Left renal cortex interstitium (tissue), 4 donors: ENCODE measurements at places on chromosomes 13 and 19.

DNA sequence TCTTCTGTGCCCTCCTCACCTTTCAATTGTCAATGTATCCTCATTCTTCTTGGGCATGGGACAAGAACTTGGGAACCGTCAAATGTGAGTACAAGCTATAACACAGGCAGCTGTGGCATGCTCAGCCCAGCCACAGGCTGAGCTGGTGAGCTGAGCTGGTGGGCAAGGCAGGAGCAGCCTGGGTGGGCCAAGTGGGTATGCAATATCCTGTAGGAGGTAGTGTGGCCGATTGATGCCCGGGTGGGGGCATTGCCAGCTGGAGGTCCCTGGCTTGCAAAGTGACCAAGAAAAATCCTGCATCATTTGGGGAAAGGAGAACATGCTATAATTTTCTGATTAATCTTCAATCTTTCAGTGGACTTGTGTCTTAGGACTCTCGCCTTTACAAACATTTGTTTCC lies 507.2 kb upstream of the SLC10A2 start:
- DNase-seq, result no peak

DNA sequence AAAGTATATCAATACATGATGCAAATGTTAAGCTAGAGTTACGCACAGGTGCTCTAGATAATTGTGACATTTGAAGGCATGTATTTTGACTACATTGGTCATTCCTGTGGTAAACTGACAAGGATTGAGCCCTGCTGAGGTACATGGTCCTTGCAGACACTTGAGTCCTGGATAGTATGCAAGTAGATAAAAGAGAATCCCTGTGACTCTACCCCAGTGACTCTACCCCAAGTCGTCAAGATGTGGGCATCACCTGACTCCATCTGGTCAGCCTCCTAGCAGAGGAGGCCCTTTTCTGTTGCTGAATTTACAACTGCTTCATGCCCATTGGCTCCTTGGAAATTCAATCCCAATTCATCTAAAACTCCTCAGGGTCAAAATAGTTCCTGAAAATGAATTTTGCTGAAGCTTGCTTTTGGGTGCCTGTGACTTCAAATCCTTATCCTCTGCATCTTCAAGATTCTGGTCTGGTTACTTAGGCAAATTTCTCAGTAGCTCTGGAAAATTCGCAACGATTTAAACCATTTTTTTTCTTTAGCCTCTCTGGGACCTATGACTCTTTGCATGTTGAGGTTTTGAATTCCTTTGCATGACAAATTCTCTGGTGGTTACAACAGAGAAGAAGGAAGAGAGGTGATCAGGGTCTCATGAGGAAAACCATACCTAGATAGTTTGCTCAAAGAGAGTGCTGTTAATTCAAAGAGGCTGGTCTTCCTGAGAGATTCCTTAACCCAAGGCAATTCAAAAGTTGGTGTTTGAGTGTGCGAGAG lies 422.1 kb downstream of the FGF9 start:
- DNase-seq, result no peak

DNA sequence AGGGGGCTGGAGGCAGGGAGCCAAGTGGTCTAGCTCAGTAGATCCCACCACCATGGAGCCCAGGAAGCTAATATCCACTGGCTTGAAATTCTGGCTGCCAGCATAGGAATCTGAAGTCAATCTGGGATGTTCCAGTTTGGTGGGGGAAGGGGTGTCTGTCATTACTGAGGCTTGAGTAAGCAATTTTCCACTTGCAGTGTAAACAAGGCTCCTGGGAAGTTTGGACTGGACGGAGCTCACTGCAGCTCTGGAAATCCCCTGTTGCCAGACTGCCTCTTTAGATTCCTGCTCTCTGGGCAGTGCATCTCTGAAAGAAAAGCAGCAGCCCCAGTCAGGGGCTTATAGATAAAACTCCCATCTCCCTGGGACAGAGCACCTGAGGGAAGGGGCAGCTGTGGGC lies 349.2 kb upstream of the KLHL1 start:
- no peak for DNase-seq

GRCh38 chr13:114204894-114205293 lies 25.8 kb downstream of the CFAP97D2 start:
- DNase-seq, result no peak

DNA sequence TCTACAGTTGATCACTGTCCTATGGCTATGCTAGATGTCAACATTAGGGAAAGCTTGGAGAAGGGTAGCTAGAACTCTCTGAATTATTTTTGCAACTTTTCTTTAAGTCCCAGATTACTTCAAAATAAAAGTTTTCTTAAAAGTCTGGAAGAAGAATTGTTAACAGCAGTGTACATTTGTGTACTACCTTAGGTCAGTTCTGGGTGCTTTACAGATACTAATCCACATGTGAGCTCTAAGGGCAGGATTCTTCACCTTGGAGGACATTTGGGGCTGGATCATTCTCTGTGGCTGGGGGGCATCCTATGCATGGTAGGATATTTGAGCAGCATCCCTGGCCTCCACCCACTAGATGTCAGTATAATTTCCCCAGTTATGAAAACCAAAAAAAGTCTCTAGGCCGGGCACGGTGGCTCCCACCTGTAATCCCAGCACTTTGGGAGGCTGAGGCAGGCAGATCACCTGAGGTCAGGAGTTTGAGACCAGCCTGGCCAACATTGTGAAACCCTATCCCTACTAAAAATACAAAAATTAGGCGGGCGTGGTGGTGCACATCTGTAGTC lies 2.8 kb downstream of the BRME1 start:
- no peak for DNase-seq

GRCh38 chr19:4597975-4598671 lies 38.6 kb upstream of the SEMA6B start:
- DNase-seq, result no peak

DNA sequence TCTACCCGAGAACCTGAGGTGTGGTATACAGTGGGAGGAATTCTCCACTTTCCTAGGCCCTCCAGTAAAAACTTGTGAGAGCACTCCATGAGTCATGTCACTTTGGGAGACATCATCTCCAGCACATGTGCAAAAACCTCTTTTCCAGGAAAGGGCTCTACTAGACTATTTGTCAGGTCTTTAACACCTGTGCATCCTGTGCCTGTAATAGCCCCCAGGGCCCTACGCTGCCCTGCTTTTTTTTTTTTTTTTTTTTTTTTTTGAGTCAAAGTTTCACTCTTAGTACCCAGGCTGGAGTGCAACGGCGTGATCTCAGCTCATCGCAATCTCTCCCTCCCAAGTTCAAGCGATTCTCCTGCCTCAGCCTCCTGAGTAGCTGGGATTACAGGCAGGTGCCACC lies 1.7 kb upstream of the ERVV-1 start:
- DNase-seq, result no peak

- DNase-seq, result no peak
Measured at GRCh38 chr13:22837980-22838647, 342.7 kb upstream of the SGCG start.

DNA sequence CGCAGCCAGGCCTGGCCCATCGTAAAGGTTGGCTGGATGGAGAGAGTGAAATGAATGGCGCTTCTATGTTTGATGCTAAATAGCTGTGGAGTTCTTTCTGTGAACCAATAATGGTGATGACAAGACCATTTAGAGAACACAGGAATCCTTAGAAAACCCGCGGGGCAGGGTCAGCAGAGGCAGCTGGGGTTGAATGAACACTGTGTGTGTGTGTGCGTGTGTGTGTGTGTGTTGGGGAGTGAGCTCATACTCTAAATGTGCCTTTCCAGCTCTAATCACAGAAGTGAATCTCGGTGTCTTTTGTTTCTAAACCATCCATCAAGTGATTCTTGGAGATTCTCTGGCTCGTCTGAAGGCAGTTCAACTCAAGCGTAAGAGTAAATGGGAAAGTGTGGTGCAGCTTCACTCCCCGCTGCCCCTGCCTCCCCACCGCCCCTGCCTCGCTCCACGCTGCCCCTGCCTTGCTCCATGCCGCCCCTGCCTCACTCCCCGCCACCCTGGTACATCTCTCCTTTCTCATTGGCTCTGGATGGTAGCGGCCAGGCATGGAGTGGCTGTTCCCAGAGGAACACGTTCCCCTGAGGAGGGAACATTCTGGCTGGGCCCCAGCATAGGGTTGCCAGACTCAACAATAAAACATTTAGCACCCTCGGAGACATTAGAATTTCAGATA lies 21.2 kb downstream of the TMPRSS9 start:
- no peak for DNase-seq

- no peak for DNase-seq
Measured at GRCh38 chr13:36428086-36428485, 4.2 kb upstream of the CCNA1 start.

- DNase-seq, result no peak
Measured at GRCh38 chr13:27406178-27406939, 18.1 kb upstream of the GTF3A start.

- DNase-seq, result no peak
Measured at GRCh38 chr19:45455707-45456499, 11.9 kb upstream of the FOSB start.

DNA sequence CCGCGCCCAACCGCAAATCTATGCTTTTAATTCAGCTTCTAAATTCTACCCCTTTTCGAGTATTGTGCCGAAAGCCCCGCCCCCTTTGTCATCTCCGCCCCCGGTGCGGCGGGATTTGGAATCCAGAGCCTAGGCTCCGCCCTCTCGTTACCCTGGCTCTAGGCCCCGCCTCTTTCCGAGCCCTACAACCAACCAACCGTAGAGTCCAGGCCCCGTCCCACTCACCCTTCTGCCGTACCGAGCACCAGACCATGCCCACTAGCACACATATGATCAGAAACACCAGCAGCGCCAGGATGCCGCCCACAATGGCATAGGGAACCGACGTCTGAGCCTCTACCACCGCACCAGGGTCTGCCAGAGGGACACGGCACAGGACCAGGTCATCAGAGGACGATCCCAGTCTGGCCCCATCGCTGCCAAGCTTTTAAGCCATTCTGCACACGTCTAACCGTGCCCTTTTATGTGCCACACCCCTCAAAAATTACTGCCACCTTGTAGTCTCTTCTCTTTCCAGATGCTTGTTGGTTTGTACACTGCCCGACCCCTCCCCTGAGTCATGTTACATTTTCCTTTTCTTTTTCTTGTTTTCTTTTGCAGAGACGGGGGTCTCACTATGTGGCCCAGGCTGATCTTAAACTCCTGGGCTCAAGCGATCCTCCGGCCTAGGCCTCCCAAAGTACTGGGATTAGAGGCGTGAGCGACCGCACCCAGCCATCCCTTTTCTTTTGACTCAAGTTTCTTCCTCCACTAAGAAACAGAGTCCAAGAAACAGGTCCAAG lies 4.7 kb upstream of the ZNF428 start:
- DNase-seq, result no peak

DNA sequence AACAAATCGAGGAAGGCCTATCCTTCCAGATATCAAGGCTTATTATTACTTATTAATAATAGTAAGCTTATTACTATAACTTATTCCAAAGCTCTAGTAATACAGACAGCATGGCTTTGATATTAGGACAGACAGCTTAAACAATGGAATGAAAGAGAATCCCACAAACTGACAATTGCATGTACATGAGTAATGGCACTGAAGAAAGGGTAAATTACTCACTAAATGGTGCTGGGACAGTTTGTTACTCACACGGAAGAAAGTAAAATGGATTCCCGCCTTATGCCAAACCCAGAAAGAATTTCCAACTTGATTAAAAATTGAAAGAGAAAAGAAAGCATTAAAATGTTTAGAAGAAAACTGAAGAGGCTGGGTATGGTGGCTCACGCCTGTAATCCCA lies 60.3 kb downstream of the MIPEP start:
- no peak for DNase-seq

DNA sequence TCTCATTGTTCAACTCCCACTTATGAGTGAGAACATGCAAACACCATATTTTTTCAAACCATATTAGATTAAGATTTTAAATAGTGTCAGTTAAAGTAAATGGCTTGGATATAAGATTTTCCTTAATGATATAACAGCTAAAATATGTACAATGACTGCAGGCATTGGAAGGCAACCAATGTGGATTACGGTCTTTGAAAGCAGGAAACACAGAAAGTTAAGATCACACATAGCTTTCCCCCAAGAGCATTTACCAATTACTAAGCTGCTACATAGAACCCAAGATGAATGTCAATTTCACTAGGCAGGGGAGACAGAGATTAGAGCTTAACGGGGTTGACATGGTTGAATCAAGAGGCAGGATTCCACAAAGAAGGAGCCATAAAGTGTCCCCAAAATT lies 173.2 kb upstream of the TRPC4 start:
- no peak for DNase-seq

- no peak for DNase-seq
Measured at GRCh38 chr13:36124236-36124822, 6.9 kb downstream of the DCLK1 start.

GRCh38 chr13:91586609-91587008 lies 188.2 kb downstream of the GPC5 start:
- DNase-seq, result no peak

DNA sequence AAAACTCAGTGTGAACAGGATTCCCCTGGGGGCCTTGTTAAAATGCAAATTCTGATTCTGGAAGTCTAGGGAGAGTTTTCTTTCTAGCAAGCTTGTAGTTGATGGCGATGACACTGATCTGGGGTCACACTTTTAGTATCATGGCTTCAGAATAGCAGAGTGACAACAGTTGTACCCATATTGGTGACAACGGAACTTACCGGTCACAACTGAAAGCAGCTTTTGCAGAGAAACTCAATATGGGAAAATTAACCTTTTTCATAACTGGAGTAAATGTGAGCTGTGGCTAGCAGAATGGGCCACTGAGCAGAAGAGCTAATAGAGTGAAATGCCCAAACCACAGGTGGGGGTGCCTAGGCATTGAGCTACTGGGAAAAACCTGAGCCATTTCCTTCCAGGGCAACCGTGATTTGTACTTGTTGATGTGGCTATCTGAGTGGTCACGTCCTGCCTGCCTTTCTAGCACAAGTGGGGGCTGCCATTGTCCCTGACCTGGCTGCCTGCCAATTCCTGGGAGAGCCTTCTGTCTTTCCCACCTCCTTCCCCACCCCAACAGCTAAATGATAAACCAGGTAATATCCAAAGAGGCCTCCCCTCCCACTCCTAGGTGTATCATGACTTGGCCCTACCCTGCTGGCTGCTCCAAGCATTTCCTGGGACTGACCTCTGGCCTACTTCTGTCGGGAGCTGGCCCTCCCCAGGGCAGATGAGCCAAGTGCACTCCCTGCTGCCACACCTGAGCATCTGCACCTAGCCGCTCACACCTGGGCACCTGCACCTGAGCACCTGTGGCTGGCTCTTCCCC lies 1.7 kb upstream of the SLC10A2 start:
- no peak for DNase-seq

GRCh38 chr19:3333662-3334061 lies 32.7 kb upstream of the NFIC start:
- no peak for DNase-seq

DNA sequence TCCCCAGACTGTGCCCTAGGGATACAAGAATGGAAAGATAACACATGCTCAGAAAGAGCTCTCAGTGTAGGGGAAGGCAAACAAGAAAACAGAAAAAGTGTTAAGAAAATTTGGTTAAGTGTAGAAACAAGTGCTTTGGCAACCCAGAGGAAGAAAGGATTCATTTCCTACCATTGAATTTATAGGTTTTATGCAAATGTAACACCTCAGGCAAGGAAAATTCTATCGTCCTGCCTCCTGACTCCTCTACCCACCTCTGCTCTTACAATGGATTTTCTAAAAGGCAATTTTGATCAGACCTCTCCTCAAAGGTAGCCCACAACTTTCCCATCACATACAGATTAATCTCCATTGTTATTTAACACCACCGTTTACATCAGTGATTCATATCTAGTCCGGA lies 298.7 kb downstream of the RFC3 start:
- DNase-seq, result no peak

- no peak for DNase-seq
Measured at GRCh38 chr13:87147076-87147475, 524.1 kb upstream of the SLITRK5 start.
